ENCODE measurements at places on chromosomes 1 and 21.

DNA sequence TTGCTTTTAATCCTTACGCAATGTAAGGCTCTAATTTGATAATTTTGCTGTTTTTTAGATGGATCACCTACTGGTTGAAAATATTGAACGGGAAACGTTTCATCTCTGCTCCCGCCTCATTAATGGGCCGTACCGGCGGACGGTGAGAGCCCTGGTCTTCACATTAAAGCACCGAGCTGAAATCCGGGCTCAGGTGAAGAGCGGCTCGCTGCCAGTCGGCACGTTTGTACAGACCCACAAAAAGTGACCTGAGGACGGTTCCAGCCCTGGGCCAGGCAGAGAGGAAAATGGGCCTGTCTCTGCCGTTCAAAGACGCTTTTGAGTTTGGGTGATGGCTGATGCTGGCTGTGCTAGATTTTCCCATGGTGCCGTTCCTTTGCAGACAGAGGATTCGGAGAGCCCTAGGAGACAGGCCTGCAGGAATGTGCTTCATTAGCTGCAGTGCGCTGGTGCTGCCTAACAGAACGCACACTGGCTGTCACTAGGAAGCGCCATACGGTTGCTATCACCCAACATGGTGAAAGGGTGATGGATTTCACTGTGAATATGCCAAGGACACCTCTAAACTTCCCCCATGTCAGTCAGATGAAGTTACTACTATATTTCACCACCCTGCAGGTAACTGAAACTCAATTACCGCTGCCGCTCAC lies 42.9 kb downstream of the TCEANC2 start:
- DNase-seq: no peak

DNA sequence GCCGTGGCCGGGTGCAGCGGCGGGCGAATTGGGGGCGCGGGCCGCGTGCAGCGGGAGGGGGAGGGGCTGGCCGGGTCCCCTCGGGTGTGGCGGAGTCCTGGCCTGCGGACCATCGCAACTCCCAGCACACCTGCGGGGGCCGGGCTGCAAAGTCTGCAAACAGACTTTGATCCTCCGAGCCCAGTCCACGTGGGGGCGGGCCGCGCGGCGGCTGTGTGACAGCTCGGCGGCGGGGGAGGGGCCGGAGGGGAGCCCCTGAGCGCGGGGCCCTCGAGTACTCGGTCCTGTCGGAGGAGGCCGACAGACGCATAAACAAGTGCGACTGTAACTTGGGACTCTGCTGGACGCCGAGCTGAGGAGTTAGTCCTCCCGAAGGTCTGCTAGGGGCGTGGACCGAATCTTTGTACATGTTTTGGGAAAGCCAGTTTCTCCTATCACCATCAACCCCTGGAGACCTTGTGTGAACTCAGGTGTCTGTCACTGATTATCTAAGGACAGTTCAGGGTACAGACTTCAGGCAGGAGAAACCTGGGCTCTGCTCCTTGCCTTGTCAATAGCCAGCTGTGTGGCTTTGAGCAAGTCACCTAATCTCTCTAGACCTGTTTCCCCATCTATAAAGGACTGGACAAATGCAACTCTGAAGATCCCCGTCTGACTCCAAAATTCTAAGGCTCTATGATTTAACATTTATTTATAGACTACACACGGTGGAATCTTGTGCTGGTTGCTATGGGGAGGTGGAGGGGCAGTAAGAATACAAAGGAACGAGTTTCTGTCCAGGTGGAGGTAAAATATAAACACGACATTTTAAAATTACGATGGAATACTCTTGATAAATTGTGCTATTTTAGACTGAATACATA lies 710 bp upstream of the SLC30A1 start:
- DNase-seq: peak; percentile 37

DNA sequence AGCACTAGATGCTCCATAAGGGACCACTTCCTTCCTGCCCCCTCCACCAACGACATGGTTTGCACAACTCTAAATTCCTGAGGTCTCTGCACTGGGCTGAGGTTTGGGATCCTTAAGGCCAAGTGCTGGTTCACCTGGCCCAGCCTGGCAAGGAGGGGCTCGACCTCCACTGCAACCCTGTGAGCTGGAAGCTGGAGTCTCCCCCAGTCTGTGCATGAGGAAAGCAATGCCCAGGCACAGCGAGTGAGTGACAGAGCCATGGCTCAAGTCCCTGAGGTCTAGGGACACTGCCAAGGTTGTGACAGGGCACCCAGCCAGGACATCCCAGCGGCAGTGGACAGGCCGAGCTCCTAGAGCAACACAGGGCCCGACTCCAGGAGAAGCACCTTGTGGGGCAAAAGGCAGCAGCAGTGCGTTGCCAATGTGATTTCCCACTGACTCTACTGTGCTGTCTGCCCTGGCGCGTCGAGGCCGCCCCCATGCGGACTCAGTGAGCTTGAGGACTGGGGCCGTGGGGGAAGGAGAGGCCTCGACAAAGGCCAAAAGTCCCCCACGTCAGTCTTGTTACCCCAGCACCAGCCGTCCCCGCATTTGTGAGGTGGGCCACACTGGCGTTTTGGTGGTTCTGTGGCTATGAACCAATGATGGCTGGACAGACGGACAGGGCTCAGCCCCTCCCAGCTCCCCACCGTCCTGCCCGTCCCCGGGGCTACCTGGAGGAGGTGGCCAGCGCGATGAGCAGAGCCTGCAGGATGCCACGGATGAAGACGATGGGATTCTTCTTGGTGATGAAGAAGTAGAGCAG lies 30.0 kb downstream of the PODN start:
- no peak for DNase-seq

- no peak for DNase-seq
These were observed 445 bp upstream of the RGS4 start for GRCh38 chr1:163068716-163069115.

DNA sequence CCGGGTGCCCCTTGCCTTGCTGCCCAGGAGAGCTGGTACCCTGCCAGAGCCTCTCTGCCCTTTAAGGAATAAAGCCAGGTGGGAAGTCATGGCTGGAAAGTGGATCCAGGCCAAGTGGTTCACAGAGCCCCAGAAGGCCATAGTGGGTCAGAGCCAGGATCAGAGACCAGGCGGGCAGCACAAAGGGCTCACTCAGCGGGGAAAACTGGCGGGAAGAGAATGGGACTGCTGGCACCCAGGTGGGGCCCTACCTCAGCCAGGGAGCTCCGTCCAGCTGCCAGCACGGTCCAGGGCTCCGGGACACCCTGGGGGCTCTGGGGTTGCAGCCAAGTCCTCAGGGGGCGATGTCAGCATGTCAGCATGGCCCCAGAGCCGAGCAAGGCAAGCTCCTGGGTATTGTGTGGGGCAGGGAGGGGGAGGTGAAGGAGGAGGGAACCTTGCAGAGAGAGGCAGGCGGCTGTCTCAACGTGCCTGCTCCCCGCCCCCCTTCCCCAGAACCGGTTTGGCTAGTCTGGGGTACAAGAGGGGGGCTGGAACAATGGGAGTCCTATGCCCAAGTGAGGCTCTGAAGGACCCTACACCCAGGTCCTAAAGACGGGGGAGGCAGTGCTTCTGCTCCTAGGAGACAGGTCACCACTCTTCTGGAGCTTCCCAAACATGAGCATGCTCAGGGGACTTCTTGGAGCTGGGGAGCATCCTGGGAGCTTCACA lies at the start of gene ARHGEF19:
Gene ARHGEF19 (minus strand): TSS at position 402 of the 711 bp plus-strand sequence. CDS start 3,598 bp downstream, outside the sequence.
- DNase-seq: no peak

- no peak for DNase-seq
These were observed 143.5 kb downstream of the SYT14 start for GRCh38 chr1:210081494-210081893.

DNA sequence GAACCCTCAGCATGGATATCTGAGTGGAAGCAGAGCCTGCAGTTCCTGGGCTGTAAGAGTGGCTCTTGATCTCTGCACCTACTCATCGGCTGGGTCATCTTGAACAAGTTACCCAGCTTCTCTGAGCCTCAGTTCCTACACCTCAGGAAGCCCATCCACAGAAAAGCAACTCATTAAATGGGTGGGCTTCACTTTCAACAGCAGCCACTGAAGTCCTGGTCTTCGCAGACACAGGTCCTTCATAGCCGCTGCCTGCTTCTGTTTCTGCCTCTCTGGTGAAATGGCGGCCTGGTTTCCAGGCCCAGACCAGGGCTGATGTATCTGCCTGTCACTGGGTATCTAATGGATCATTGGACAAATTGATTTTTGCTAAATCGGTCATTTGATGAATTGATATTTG lies 571.4 kb downstream of the PTPRU start:
- DNase-seq: no peak

DNA sequence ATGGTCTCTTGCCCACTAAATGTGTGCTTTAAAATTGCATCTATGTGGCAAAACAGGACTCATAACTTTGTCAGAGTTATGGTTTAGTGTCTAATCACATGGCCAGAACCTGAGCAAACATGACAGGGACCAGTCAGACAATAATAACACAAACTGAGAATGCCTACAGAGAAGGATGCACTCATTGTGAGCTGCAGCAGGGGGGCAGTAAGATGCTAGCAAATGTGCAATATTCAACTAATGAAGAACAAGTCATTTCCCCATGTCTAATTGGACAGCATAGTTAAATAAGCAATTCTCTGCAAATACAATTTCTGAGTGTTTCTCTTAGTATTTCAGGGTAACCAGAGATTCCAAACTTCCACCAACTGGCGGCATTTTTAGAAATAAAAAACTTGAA lies 30.8 kb downstream of the SPAG17 start:
- no peak for DNase-seq

GRCh38 chr1:22915816-22916470 lies 56.7 kb downstream of the LACTBL1 start:
- DNase-seq: no peak

- DNase-seq: no peak
These were observed 10.2 kb downstream of the SETSIP start for GRCh38 chr1:92065042-92065441.

- DNase-seq: no peak
These were observed 75.2 kb downstream of the RERE start for GRCh38 chr1:8742022-8742924.

- DNase-seq: no peak
These were observed 1.3 kb upstream of the ENAH start for GRCh38 chr1:225654277-225654597.

DNA sequence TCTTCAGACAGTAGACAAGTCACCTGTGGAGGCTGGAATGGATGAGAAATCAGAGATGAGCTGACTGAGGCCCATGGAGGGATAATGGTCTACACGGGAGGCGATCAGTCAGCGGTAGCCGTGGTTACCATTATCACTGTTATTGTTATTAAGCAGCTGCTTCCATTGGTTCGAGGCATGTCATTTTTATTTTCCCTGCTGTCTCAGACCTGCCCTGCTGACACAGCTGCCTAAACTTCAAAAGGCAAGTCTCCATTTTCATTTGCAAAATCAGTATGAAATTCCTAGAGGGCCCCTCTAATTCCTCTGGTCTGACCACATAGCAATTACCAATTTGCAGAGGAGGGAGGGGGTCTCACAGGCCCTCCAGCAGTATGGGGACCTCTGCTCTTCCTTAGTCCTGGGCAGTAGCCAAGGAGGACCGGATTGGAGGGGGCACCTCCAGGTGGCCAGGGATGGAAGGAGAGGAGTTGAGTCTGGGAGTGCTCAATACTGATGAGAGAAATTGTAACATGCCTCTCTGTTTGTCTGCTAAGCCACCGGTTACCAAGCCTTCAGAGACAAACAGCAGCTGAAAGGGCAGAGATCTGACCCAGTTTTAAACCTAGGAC lies 184.2 kb downstream of the TRABD2B start:
- no peak for DNase-seq

DNA sequence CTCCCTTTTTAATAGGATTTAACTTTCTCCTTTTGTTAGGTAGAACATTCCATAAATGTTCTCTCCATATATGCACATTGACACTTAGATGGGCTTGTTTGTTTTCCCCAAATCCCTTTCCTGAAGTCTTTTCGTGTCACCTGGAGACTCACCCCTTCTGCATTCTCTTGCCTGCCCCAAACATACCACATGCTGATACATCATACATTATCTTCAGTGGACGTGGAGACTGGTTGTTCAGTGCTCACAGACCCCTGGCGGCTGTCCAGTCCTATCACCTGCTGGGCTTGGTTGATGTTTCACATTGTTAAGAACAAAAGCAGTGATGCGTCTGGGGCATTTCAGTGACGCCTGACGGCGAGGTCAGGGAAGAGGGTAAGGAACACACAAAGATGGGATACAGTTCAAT lies 22.2 kb downstream of the FMOD start:
- no peak for DNase-seq

- DNase-seq: no peak
These were observed 64.1 kb upstream of the TMPRSS2 start for GRCh38 chr21:41571938-41572510.

DNA sequence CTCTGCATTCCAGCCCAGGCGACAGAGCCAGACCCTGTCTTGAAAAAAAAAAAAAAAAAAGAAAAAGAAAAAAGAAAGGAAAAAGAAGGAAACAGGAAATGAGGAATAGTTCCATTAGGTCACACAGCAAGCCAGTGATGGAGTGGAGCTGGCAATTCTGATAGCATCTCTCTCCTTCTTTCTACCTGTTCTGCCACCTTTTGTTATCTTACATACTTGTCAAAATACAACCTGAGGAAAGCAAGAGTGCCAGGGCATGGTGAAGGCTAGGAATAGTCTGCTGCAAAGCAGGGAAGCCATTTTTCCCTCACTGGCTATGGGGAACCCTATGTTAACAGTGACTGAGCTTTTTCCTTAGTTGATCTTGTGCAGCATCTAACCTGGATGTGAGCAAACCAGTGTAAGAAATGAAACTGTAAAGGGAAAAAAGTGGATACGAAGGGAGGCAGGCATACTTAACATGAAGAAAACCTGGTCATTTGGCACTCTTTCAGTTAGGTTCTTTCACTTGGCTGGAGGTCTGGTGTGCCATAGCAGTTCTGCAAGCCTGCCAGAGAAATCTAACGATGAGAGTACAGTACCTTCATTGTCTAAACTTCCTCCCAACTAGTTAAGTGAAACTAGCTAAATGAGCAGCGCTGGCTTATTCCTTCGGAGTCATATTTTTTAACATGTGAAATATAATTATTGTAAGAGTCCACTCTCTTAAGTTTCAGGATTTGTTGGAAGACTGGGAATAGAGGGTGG lies 17.9 kb upstream of the THEM5 start:
- DNase-seq: no peak

DNA sequence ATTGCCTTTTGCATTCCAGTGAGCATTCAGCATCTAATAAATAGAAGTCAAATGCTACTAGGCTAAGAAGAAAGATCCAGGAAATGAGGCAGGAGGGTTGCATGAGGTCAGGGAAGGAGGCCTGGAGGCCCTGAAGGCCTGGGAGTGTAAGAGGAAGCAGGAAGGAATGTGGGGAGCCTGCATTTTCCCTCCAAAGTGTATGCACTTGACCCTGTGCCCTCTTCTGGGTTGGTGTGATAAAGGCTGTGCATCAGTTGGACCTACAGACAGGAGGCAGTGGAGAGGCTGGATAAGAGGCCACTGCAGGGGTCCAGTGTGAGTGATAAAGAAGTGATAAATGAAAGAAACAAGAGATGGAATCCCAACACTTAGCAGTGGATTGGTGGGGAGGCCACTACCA lies 20.4 kb downstream of the KIAA1614 start:
- DNase-seq: no peak
